ENCODE measurements at places on chromosomes 7 and 10.

- DNase-seq, result no peak
These were observed 89.0 kb upstream of the STEAP4 start for GRCh38 chr7:88395715-88396114.

GRCh38 chr7:91614431-91614830, 266.1 kb downstream of the MTERF1 start:
- no peak for DNase-seq

GRCh38 chr7:79774150-79774549, 320.7 kb upstream of the MAGI2 start:
- DNase-seq, result no peak

DNA sequence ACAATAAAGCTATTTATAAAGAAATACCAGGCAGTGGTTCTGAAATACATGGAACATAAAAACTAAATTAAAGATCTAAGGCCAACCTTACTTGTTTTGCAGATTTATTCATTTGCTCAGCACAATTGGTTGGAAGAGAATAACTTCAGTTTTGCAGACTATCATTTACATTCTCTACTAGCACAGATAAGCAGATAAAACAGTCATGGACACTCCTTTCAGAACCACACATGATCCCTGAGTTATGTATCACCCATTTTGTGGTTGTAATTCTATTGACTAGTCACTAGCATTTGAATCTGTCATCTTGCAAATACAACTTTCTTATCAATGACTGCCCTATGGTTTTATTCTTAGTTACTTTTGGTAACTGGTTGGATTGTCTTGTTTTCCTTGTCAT, 45.1 kb downstream of the PRKAR2B start:
- DNase-seq, result no peak

DNA sequence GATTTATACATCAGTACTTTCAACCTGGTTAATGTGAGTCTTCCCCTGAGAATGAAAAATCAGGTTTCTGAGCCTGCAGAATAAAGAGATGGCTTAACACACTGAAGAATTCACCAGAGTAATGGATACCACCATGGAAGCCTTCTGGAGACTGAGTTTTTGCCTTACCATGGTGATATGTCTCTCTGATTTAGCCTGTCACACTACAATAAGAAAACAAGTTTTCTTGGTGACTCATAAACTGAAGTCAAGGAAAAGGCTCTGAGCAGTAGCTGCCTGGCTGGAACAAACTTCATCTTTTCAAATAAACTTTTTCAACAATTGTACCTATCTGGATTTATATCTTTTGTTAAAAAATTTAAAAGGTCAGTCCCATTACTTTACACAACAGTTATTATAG, 229.0 kb downstream of the PRPF18 start:
- DNase-seq, result no peak

GRCh38 chr10:51569467-51569866, 129.9 kb downstream of the CSTF2T start:
- no peak for DNase-seq

DNA sequence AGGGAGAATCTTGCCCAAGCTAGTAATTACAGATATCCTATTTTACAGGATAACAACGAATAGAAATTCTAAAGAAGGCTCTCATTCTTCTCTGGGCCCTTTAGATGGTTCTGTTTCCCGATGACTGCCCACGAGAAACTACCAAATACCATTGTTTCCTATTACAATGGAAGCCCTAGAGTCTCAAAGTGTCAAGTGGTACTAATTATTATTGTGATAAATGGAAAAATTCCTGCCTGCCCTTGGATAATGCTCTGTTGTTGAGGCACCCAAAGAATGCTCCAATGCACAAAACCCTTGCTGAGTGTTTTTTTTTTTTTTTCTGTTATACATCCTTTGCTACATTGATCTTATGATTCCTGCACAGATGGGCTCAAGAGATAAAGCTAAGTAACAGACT, 504.5 kb downstream of the XPNPEP1 start:
- no peak for DNase-seq

- no peak for DNase-seq
These were observed 35.2 kb upstream of the OR9A4 start for GRCh38 chr7:141880960-141881359.

GRCh38 chr10:28137907-28138880, 139.3 kb upstream of the ODAD2 start:
- DNase-seq, result no peak

DNA sequence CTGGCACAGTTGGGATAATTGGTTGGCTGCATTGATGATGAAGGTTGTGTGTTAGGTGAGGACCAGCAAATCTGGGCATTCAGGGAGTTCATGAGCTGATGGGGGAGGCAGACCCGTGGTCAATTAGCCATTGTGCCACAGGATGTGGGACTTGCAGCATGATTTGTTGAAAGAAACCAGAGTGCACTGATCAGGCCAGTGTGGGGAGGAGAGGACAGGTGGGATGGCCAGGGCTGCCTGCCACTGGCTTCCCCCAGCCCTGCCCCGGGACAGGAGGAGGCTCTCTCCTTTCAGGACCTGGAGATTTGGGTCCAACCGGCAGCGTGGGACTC, 4.3 kb downstream of the CLIP2 start:
- DNase-seq, result no peak

DNA sequence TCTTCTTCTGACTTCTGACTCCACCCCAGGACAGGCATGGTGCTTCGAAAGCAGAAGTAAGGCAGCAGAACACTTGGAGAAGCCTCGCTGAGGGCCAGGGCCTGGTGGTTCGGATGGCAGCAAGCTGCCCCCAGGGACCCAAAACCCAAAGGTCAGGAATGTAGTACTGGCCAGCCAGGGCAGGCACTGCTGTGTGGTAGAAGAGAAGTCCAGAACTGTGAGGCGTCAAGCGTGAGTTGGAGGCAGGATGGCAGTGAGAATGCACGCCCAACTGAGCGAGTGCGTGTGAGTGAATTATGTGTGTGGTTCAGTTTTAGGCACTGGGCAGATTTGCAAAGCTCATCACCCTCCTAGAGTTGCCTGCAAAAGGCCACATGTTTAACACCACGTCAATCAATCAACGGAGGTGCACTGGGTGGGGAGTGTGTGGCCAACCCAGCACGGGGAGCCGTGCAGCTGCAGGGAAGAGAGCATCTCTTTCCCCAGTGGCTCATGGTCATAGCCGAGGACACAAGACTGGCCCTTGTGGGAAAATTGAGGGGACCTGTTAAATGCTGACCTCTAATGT, 144.3 kb downstream of the KCNMA1 start:
- DNase-seq, result no peak

DNA sequence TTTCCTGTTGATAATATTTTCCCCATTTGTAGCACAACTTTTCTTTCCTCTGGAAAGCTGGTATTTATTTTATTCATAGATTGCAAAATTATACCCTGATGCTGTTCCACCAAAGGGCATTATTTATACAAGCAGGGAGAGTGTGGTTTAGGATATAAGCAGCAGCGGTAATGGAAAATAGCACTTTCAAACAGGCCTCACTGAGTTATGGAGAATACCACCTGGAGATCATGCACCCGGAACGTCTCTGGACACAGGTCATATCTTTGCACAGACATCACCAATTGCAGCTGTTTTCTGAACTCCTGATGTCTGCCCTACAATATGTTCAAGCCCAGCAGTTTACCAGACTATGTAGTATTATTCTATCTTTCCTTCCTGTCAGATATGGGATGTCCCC, 2.0 kb upstream of the CALD1 start:
- DNase-seq, result no peak

GRCh38 chr7:207418-208129, 15.2 kb downstream of the FAM20C start:
- DNase-seq, result no peak

DNA sequence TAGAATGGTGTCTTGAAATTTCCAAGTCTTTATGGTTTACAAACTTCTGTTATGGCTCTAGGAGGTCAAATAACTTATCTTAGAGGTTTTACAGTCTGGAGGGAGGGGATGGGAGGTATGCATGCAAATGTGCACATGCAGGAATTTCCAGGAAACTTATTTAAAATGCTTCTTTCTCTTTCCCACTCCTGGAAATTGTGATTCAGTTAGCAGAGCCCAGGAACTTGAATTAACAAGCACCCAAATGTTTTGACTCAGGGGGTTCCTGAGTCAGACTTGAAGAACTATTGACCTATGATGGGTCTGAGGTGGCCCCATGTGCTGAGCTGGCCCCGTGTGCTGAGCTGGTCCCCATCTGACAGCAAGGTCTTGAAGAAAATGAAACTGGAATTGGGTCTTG, 669.4 kb downstream of the INHBA start:
- DNase-seq, result no peak

DNA sequence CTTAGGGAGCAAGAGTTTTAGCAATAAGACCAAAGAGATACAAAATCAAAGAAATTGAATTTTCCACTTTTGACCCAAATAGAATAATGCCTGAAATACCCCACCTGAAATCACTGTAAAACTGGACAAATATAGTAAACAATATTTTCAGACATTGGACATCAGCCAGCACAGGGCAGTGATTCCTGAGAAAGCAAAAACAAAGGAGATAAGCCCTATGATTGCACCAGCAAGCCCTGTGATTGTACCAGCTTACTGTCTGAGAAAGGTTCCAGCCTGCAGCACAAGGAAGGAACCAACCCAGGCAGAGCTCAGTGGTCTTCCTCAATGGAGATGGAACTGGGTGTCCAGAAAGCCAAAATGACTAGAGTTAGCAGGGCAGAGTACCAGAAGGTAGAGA, 10.3 kb downstream of the TMEM106B start:
- DNase-seq, result no peak

GRCh38 chr7:107982042-107982840, 20.7 kb downstream of the LAMB1 start:
- no peak for DNase-seq

GRCh38 chr10:86802473-86803108, 46.2 kb downstream of the BMPR1A start:
- DNase-seq, result no peak

- DNase-seq, result no peak
These were observed 335.9 kb downstream of the GFRA1 start for GRCh38 chr10:115936926-115937767.

- no peak for DNase-seq
These were observed 31.2 kb upstream of the EN2 start for GRCh38 chr7:155426543-155427410.

- DNase-seq, result no peak
These were observed 71.7 kb upstream of the AUTS2 start for GRCh38 chr7:69526570-69526969.

DNA sequence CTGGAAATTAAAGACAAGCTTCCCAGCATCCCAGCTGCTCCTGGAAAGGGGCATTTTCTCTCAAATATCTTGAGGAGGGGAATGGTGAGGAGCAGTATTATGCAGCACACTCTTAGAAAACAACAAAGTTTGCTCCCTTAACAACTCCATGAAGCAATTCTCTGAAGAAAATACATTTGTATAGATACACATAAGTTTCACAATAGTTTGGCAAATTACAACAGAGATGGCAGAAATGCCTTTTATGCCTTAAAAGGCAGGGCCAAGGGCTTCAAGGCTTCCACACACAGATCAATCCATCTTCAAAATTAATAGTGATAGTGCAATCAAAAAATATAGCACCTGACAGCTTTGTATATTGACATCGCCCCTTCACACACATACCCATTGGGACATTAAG, 12.2 kb downstream of the DGKI start:
- no peak for DNase-seq
